Left lobe of liver (tissue), 2 donors: ENCODE measurements at places on chromosomes 1 and 21.

DNA sequence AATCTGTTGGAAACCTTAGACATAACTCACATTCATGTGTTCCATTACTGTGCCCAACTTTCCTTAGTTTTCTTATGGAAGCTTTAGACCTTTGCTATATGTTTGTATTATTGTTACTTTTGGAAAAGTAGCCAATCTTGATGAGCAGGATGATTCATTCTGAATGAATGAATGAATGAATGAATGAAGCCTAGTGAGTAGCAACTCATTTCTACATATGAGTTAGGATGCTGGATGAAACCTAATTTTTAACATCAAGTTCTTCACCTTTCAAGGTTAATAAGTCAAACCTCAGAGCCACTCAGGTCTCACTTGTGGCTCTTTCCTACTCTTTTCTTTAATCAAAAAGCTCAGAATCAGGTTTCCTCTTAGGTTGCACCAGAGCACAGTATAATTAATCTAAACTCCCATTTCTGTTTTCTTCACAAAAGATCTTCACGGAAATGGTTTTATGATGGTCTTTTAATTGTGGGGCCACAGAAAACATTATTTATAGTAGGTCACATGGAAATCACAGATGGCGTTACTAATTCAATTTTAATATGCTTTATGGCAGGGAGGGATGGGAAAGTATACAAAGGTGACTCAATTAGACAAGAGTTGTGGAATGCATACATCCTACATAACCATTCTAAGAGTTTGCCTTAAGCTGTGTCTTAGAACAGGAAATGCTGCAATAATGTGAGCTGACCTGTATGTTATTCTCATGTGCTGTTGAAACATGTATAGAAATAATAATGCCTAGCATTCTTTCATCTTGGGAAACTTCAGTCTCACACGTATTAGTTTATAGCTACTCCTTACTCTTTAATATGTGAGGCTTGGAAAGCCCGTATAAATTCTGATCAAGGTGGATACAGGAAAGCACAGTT lies 4.5 kb upstream of the DDX59 start:
- no peak for DNase-seq

DNA sequence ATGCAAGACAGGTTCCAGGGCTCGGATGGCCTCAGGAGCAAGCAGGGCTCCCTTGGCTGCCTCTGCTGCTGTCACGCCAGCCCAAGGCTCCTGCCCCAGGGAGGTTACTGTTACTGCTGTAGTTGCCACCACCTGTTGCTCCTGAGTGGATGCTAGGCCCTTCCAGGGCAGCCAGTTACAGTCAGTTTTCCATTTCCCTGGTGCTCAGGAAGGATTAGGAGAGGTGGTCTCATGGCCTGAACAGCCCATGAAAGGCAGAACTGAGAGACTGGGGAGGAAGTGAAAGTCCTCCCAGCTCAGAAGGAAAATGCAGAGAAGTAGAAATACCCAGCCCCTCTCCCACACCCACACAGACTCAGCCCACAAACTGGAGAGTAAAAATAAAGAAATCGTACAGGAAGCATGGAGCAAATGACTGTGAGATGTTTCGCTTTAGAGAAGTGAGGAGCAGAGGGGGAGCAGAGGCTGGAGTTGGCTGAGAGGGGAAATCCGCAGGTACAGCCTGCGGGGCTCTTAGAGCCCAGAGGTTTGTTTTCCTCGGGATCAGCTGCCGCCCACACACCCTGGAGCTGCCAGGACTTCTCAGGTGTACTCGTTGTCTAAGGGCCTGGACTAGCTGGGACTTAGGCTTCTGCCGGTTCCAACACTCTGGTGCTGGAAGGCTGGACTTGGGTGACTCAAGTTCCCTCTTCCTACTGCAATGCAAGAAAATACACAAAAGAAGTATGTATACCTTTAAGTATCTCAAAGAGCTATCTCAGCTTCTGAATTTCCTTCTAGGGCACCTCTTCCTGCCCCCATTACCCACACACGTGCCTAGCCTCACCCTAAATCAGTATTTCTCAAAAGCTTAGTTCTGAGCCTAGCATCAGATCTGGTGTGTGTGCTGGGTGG lies 2.3 kb downstream of the IL6R start:
- no peak for DNase-seq

DNA sequence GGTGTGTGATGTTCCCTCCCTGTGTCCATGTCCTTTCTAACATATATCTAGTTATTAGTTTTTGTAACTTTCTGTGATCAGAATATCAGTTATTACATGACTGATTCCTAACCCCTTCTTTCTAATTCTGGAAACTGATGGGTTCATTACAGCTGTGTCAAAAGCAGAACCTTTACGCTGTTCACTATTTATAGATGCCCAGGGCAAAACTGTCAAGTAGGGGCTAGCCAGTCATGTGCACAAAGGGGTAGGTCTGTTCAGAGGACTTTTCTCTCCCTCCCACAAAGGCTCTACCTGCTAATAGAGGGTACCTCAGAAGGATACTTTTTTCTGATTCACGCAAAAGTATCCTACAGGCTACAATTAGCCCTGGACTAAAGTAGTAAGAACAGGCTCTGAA lies 79.2 kb downstream of the NRDC start:
- no peak for DNase-seq

- DNase-seq: no peak
Measured at GRCh38 chr1:30507016-30507312, 216.4 kb downstream of the MATN1 start.

GRCh38 chr21:46183910-46184624 lies at the start of gene SPATC1L:
TSS of gene SPATC1L (minus strand) at chr21:46184459. CDS start at chr21:46182816, 1,643 bp downstream.
- DNase-seq: no peak

DNA sequence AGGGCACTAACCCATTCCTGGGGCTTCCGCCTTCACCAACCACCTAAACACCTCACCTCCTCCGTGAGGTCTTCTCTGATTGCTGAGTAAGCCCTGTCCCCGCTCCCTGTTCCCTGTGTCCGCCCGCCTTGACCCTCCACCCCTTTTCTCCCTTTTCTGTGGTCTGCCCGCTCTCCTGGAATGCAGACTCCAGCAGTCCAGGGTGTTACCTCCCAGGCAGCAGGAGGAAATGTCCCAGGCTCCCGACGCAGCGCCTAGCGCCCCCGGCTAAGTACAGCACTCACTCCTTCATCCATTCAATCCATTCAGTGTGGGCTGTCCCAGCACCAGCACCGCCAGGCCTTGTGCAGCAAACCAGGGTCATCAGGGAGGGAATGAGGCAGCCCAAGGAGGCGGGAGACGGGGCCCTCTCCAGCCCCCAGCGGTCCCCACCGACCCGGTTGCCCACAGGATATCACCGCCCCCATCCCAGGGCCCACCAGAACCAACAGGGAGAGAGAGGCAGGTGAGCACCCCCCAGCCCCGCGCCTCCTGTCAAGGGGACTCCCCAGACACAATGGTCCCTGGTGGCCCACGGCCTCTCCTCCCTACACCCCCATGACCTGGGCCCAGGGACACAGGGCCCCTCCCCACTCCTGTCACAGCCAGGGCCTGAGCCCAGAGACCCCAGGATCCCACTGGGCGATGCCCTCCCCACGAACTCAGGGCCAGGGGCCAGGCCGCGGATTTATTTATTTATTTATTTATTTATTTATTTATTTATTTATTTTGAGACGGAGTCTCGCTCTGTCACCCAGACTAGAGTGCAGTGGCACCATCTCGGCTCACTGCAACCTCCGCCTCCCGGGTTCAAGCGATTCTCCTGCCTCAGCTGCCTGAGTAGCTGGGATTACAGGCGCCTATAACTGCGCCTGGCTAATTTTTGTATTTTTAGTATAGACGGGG lies 10.2 kb downstream of the TNFRSF14 start:
- DNase-seq: no peak

GRCh38 chr1:162069334-162070093 lies at the start of gene NOS1AP:
TSS of gene NOS1AP (plus strand) at chr1:162069691. CDS start at chr1:162070178, 487 bp downstream.
- DNase-seq: peak; percentile 93

DNA sequence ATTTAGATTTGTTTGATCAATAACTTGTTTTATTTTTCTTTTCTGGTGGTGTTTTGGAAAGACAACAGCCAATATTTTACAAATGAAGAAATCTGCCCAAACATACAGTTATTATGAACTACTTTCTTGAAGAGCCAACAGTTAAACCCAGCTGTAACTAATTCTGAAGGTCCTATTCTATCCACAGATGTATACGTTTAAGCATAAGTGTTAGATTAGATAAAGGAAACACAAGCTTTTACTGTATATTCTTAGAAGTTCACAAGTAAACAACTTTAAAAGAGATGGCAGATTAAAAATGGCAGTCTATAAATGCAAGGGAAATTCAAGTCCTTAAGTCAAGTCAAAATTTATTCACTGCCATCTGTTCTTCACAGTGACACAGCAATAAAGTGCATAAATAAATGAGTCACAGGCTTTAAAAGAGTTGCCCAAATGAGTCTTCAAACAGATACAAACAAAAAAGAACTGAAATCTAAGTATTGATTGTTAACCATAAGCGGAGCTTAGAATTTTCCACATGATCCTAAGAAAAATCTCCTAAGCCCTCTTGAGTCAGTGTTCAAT lies 49.9 kb upstream of the KCNH1 start:
- DNase-seq: no peak

DNA sequence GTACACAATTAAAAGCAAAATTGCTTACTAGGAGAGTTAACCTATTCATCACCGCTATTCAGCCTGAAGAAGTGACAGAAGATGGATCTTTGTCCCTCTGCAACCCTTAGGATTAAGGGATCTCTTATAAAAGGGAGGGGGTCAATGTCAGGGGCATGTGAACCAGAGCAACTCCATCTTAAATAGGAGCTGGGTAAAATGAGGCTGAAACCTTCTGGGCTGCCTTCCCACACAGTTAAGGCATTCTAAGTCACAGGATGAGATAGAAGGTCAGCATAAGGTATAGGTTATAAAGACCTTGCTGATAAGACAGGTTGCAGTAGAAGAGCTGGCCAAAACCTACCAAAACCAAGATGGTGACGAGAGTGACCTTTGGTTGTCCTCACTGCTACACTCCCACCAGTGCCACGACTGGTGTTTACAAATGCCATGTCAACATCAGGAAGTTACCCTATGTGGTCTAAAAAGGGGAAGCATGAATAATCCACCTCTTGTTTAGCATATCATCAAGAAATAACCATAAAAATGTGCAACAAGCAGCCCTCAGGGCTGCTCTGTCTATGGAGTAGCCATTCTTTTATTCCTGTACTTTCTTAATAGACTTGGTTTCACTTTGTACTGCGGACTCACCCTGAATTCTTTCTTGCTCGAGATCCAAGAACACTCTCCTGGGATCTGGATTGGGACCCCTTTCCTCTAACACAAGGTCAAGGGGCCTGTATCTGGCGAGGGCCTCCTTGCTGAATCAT lies 35.3 kb upstream of the NEK2 start:
- no peak for DNase-seq

DNA sequence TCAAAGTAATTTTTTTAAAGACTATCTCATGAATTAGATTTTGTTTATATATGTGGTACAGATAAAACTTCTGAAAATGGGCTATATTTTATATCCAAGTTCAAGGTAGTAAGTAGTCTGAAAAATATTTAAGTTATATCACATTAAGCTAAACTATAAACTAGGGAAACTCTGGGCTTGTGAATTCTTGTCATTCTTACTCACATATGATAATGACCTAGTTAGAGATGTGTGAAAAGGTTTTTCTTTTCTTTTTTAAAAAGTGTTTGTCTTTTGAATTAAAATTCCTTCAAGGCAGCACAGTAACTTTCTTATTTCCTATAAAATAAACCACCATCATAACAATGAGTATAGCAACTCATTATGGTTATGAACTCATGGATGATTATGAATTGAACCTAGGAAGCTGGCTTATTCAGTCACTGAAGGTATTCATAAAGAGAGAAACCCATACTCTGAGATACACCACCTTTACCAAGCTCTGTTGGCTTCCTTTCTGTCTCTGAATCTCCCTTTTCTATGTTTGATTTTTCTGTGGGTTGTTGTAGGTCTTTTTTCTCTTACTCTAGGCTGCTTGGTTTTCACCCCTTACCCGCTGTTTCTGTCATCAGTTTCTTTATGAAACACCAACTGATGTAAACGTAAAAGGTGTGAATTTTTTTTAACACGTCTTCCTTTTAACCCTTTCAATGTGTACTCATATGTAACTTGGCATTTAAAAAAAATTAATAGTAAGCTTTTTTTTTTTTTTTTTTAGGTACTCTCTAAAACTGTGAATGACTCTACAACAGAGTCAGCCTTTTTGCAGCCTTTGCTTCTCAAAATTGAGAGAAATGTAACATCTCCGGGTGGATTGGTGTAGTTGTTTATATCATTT lies 25.2 kb downstream of the IL12RB2 start:
- DNase-seq: no peak

DNA sequence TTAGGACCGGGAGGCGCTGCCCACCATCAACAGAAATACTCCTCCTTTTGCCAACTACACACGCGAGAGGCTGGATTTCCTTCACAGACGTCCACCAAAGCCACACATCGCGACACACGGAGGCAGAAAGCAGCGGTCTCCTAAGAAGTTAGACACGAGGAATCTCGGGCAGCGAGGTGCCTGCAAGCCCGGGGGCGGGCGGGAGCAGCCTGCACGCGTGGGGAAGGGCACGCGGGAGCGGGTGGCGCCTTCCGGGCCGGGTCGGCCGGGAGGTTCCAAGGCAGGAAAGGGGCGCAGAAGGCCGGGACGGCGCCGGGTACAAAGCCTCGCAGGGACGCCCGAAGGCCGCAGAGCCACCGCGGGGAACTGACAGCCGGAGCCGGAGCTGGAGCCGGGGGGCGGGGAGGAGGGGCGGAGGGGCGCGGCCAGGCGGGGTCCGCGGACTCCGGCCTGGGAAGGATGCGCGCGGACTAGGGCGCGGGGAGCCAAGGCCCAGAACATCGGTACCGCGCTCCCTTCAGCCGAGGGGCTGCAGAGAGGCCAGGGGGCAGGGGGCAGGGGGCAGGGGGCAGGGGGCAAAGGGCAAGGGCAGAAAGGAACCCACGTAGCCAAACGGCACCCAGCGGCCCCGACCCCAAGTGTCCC lies 722 bp downstream of the NPHP4 start:
- no peak for DNase-seq

GRCh38 chr1:3993619-3994375 lies 93.7 kb upstream of the C1orf174 start:
- DNase-seq: no peak

- DNase-seq: no peak
Measured at GRCh38 chr1:221940631-221941030, 198.7 kb upstream of the DUSP10 start.
